ENCODE measurements at places on chromosomes 7 and 10. TPM values are rescaled to one million over a fixed set of nuclear protein-coding genes. Genes with fewer than 3 reads are reported as not detected.

GRCh38 chr7:151094675-151095074 is 8.4 kb downstream of the AGAP3 start:
- DNase-seq = no peak

DNA sequence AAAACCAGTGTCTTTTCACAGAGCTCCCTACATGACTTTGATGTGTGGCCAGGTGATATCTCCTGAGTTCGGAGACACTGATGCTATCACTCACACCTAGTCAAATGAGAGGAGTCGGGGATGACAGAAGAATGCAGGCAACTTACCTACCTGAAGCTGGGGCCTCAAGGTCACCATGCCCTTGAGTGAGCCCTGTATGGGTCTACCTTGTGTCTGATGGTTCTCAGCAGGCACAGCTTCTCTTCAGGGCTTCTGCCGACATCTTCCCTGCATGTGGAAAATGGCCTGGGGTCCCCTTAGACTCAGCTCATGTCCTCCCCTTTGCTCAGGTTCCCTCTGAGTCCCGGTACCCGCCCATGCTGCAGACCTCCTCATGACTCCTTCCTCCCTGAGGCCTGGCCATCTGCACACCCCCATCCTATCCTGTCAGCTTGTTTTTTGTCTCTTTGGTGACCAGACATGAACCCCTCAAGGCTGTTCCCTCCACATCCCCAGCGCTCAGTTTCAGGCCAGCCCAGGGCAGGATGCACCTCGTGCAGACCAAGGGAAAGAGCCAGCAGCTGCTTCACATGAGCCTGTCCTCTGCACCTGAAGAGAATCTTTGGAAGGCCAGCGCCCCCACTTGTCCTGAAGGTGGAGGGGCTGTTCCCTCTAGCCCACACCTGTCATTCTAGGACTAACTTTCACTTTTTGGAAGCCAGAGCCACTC is 74.6 kb upstream of the GDF10 start:
- DNase-seq = peak; percentile 16

DNA sequence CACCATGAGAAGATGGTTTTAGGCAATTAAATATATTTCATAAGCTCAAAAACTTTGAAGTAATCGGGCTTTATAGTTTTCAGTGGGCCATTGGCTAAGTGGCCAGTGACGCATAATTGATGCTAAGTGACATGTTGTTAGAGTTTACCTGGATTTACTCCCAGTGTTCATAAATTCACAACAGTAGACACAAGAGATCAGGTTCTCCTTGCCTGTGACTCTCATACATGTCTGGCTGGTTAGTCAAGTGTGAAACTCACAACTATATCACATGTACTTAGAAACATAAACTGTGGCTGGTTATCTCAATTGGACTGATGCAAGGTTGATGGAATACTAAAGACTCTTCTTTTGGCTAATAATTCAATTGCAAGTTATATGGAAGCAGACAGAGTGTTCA is 26.2 kb downstream of the ASB15 start:
- DNase-seq = no peak

- DNase-seq = no peak
Measured at GRCh38 chr10:109239371-109239770, 683.9 kb downstream of the XPNPEP1 start.

DNA sequence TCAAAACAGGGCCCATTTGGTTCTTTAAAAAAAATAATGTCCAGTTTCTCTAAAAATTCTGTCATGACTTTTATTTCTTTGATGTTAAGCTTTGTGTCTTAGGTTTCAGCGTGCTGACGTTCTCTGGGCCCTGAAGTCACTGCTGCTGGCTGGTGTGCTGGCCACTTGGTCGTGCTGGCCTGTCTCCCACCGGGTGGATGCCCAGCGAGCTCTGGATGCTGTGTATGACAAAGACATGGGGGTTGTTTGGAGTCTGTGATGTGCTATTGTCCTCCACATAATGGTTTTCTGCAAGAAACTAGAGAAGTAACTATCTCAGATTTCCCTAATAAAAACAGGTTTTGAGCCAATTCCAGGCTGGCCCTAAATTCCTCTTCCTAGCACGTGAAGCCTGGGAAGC is 9.5 kb upstream of the IDI2 start:
- no peak for DNase-seq

DNA sequence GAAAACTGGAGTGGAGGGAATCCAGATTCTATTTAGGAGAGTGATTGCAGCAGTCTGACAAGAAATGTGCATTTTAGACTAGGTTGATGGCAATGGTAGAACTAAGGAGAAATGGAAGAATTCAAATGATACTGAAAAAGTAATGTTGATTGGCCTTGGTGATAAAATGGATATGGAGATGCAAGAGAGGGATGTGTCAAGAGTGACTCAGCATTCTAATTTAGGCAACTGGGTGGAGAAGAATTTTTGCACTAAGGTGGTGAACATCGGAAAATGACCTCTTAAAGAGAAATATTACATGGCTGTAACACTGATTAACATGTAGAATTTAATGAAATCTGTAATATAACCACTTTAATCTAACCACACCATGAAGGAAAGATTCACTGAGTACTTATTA is 806.5 kb downstream of the PHTF2 start:
- DNase-seq = no peak

DNA sequence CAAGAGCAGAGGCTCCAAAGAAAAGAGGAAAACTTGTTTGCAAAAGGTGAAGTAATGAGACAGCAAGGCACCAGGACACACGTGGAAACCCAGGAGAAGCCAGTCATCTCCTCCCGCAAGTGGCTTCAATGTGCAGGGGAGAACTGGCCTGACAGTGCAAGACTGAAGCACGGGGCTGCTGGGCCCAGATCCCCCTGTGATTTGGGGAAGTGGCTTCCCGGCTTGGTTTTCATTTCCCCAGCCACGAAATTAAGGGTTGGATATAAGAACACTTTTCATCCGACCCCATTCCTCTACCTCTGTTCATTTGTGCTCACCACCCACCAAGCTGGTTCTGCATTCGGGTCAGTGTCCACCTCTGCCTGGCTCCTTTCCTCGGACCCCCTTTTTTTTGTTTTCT is 306.4 kb downstream of the FGFR2 start:
- no peak for DNase-seq

GRCh38 chr7:20543500-20543899 is 72.0 kb upstream of the ABCB5 start:
- no peak for DNase-seq

DNA sequence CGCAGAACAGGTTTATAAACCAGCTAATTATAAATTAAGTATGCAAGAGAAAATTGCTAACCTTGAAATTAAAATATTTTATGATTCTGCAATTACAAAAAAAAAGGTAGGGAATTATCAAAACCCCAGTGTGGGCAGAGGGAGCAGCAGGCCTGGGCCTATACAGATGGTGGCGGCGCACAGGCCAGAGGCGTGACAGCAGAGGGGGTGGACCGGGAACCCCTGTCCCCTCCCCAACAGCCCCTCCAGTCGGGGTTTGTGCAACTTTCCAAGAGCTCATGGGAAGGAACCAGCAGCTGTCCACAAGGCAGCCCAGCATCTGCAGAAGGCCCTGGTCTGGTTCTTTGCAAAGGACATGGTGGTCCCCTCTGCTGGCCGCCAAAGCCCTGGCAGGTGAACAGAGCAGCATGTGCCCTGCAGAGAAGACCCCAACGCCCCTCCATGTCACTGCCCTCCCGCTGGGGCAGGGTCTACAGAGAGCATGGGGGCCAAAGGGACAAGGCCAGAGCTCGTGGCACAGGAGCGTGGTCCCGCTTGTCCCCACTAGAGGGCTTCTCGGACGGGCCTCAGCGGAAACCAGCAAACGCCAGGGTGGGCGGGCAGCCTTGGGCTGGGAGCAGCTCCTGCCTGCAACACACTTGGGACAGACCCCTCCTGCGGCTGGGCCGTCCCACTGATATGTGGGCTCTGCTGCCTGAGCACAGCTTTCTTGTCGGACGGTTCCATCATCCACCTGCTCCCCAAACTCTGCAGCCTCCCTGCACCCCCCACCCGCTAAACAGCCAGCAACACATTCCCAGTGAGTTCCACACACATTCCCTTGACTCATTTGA is 75.1 kb downstream of the EBF3 start:
- DNase-seq = peak; percentile 65

DNA sequence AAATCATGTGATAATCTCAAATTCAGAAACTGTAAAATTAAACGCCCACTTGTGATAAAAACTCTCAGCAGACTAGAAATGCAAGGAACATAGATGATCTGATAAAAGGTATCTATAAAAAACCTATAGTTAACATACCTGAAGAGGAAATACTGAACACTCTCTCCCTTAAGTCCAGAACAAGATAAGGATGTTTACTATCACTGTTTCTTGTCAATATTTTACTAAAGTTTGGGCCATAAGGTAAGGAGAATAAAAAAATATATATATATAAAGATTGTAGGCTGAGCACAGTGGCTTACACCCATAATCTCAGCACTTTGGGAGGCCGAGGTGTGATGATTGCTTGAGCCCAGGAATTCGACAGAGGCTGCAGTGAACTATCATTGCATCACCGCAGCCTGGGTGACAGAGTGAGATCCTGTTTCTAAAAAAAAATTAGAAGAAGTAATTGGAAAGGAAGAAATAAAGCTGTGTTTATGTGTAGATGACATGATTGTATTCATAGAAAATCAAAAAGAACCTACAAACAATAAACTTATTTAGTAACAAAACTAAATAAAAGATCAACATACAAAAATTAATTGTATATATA is 28.4 kb downstream of the MPLKIP start:
- DNase-seq = no peak

DNA sequence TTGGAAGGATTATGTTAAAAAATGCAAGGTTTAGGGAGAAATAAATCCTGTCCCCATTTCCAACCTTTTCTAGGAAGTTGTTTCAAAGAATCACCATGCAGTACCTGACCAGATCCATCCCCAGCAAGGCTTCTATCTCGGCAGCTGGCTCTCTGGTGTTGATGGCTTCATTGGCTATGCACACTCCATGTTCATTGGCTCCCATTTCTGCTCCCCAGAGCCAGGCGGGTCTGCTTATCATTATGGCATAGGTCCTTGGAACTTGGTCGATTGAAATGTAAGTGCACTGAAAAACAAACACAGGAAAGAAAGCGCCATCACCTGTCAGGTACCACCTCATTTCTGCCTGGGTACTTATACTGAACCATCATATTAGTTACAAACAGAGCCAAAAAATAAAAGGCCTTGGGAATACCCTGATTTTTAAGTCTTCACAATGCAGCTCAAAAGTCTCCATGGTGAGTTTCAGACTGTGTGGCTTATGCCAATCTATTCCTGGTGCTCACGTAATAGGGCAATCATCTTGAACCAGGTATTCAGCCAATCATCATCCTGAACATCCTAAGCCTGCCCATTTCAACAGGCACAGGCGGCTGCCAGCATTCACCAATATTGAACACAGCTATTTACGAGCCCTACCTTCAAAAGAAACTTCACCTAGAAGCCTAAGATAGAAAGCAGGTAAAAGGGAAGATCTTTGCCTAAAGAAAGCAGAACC is 34.4 kb downstream of the SCRN1 start:
- DNase-seq = no peak

- DNase-seq = no peak
Measured at GRCh38 chr7:7596176-7596575, 29.5 kb downstream of the MIOS start.

DNA sequence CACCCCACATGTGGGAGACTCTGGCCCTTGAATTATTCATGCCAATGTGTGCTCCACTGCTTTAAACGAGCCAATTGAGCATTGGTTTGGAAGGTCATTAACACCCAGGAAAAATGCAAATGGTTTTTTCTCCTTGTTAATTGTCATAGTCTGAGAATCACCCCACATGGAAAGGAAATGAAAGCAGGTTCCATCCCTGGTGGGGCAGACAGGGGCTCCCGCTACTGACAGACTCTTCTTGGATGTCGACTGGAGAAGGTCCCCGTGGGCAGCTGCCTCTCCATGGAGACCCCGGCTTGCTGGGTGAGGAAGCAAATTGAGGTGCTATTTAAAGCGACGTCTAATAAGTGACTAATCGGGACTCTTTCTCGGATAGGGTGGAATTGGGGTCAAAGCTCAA is 32.0 kb upstream of the EN2 start:
- DNase-seq = no peak

DNA sequence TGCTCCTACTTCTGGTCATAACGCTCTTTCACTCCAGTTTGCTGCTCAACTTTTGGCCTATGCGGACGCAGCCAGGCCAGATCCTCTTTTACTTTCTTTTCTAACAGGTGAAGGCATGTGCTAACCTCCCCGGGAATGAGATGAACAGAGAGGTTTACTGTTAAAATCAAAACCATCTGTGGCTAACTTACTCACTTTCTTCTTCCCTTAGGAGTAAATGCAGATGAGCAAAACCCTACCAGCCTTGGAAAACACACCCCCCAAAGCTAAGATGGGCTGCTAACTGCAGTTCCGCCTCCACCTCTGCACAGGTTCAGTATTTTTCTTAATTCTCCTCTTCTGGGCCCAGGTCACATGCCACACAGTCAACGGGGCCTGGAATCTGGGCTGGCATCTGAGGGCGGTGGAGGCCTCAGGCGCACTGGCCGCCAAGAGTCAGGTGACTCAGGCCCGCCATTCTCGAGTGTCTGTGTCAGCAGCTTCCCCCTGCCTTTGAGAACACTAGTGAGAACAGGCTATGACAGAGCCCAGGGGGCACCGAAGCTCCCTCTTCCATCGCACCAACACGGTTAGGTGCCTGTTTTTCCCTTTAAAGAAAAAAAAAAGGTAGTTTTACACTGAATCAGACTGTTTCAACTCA is 11.1 kb downstream of the FAM53B start:
- peak; percentile 79 for DNase-seq

GRCh38 chr7:70771451-70771850 is 360.5 kb upstream of the GALNT17 start:
- no peak for DNase-seq

DNA sequence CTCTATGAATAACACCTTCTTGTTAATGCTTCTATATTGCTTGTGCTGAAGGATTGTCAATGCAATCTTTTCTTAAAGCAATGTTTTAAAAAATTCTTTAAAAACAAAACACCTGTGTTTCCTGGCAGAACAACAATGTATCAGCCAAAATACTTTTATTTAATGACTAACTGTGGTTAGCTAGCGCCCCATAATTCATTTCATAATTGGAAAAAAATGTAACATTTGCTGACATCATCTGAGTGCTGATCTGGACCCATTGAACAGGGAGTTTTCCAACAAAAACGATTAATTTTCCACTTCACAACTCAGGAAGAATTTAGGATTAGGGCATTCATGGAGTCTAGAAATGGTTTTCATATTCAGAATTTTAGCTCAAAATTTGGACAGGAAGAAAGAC is 137.6 kb upstream of the CDK6 start:
- no peak for DNase-seq

DNA sequence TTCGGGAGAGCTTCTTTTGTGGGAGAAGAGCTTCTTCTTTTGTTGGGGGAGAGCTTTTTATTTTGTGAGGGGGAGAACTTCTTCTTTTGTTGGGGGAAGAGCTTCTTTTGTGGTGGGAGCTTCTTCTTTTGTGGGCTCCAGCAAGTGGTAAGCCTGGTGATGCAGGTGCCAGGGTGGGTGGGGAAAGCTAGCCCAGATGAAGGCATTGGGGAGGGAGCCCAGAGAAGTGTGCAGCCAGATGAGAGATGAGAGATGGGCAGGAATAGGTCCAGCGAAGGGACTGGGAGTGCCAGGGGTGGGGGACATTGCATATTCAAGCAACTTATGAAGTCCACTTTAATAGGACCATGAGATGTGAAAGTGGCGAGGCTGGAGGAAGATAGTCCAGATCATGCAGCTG is 9.7 kb downstream of the ADRA2A start:
- DNase-seq = no peak

GJD4 gene
- total RNA-seq = not detected

SFMBT2 gene
- 23.8 TPM for total RNA-seq

OPALIN gene
- not detected for total RNA-seq
